ENCODE measurements at places on chromosomes 3 and 15. TPM values are rescaled to one million over a fixed set of nuclear protein-coding genes. Genes with fewer than 3 reads are reported as not detected.

GRCh38 chr15:60044636-60045270 is 40.6 kb downstream of the FOXB1 start:
- H3K4me1 ChIP-seq, result peaks cover 5% of the 10 kb centered on the region
- DNase-seq, result peak; percentile 61
- no peak overlapping the region for H3K4me3 ChIP-seq
- H3K36me3 ChIP-seq, result no peaks in the 10 kb centered on the region
- H3K27ac ChIP-seq, result no peak overlapping the region

PCYT1A gene
- 59.4 TPM for total RNA-seq

DNA sequence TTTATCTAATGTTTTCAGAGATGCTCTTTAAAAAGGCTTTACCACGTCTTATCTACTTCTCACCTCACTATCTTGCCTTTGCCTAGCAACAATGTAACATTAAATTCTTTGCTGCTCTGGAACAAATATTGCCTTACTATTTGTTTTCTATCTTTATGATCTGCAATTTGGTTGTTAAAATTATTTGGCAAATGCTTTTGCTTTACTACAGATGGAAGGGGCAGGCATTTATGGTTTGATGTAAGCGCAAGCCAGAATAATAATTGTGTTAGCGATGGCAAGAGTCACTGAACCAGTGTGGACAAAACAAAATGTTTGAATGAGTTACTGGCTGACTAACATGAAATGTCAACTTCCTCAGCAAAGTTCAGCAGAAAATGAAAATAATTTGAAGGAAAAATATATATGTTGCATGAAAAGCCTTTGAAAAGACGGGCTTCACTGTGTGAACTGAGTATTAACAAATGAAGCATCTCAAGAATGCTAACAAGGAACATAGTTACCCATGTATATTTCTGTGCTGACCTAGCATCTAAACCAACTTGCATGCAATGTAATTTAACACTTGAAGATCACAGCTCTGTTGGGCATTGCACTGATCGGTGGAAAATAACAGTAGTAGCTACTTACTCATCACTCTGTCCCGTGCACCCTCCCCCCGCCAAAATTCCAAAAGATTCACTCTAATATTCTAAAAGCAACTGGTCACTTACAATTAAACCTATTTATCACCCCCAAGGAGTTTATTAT is 454.0 kb upstream of the ARHGEF26 start:
- DNase-seq, result no peak
- no peaks in the 10 kb centered on the region for H3K27me3 ChIP-seq
- no peaks in the 10 kb centered on the region for H3K4me1 ChIP-seq
- H3K27ac ChIP-seq, result no peak overlapping the region

SENP8 gene
- total RNA-seq, result 1.5 TPM

- H3K27me3 ChIP-seq, result no peaks in the 10 kb centered on the region
- H3K27ac ChIP-seq, result no peak overlapping the region
- no peaks in the 10 kb centered on the region for H3K4me1 ChIP-seq
Measured at GRCh38 chr15:51181905-51182304, 87.2 kb upstream of the TNFAIP8L3 start.

DNA sequence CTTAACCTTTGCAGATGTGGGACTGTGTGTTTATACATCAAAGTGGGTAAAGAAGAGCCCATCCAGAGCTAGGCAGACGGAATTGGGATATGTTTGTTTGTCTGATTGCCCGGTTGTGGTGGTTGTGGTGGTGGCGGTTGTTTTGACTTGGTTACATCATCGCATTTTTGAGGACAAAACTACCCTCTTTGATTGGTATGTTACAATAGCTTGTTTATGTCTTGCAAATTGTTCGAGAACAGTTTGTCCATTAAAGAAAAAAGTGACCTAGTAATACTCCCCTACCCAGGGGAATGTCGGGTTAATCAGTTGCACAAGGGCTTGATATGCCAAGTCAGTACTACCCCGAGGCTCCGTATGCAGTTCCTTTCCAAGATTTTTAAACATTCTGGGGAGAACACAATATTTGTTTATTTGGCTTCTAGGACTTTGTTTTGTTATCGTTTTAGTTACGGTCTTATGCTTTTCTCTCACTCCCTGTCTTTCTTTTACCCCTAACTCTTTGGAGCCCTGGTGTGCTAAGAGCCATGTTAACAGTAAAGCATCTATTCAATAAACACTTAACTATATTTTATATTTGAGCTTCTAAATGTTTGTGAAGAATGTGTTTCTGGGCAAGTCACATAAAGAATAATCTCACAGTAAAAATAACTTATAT is 315.4 kb downstream of the LPP start:
- no peaks in the 10 kb centered on the region for H3K36me3 ChIP-seq
- H3K27ac ChIP-seq, result no peak overlapping the region
- no peak for DNase-seq
- H3K27me3 ChIP-seq, result no peaks in the 10 kb centered on the region
- H3K4me3 ChIP-seq, result no peak overlapping the region

DNA sequence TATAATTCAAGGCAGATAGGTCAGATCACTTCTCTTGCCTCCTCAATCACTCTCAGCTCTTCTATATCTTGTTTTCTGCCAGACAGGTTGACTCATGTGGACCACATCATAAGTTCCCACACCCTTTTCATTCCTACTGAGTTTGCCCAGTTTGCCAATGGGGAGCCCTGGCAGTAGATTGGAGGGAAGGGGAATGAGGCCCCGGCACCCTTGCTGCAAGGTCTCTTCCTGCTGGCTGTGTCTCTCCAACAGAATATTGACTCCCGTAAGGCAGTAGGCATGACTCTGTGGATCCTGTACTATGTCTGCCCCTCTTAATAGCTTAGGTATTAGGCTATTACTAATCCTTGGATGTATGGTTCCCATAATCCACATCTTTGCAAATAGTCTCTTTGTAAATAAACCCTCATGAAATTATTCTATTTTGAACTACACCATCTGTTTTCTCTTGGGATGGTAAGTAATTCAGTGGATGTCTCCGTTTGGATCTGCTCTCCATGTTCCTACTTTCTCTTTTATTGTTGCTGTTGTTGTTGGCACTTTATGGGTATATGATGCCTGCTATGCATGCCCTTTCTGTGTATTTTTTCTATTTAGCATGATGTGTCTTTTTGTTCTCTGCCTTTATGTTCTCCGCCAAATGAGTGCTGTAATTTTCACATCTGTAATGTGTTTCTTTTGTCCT is 65.5 kb upstream of the DCBLD2 start:
- no peaks in the 10 kb centered on the region for H3K27me3 ChIP-seq
- H3K27ac ChIP-seq, result no peak overlapping the region
- DNase-seq, result no peak
- no peaks in the 10 kb centered on the region for H3K36me3 ChIP-seq
- no peak overlapping the region for H3K4me3 ChIP-seq

DNA sequence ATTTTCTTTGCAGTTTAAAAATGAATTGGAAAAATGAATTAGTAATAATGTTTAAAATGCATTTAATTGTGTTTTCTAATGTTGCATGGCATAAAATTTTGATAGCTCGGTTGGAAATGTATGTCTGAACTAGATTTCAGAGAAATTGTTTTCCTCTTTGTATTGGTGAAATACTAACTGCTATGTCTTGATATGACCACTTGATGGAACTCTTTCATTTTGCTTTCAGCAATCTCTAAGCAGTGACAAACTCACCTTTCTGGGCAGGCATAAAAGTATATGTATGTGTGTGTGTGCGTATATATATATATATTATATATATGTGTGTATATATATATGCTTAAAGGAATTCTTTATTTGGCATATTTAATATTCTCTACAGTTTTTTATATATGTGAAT is 239.3 kb upstream of the ZNF717 start:
- H3K4me1 ChIP-seq, result no peaks in the 10 kb centered on the region
- no peak for DNase-seq
- no peak overlapping the region for H3K27ac ChIP-seq
- no peaks in the 10 kb centered on the region for H3K27me3 ChIP-seq
- no peak overlapping the region for H3K4me3 ChIP-seq
- H3K36me3 ChIP-seq, result no peaks in the 10 kb centered on the region

TLE3 gene
- 183 TPM for total RNA-seq

DNA sequence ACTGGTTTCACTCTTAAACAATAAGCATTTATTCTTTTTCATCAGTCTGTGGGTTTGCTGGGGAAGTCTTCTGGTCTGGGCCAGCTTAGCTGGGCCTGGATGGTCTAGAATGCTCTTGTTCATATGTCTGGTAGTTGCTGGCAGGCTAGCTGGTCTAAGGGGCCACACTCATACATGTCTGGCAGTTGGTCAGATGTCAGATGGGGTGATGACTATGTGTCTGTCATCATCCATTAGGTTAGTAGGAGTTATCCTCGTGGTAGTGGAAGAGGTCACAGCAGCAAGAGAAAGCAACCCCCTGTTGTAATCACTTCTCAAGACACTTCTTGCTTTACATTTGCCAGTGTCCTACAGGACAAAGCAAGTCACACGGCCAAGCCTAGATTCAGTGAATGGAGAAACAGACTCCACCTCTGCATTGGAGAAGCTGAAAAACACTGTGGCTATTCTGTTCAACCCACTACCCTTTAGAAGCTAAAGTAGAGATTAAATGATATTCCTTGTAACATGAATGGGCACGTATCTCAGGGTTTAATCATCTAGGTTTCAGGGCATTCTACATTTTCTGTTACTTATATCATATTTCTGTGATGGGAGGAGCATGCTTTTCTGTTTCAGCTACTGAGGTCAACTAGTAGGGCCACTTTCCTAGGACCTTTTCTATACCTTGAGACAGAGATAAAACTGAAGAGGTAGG is 5.5 kb upstream of the ARID3B start:
- no peak overlapping the region for H3K4me3 ChIP-seq
- no peak overlapping the region for H3K27ac ChIP-seq
- H3K36me3 ChIP-seq, result no peaks in the 10 kb centered on the region
- no peak for DNase-seq
- H3K27me3 ChIP-seq, result no peaks in the 10 kb centered on the region
- peaks cover 7% of the 10 kb centered on the region for H3K4me1 ChIP-seq

DNA sequence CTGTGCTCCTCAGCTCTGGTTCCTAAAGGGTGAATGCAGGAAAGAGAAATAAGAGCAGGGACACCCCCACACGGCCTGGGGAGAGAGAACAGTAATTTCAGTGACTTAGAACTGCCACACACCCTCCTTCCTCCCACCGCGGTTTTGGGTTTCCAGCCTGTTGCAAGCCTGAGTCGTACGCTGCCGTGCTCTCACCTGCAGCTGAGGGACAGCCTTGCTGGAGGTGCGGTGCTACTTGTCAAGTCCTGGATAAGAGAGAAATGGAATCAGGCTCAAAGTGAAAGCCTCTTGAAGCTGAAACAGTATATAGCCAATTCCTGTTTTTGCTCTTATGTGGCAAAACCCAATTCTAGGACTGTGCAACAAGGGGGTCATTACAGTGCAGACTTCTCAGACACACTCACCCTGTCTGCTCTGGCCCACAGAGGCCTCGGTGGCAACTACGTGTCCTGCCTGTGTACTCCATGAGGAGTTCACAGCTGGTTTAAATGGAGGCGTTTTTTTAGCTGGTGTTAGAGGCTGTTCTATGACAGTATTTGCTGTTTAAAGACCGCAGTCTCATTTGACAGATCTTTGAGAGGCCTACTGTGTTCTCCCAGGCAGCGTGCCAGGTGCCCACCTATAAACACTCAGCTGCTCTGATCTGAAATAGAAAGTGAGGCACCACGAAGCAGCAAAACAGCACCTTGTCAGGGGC is 42.9 kb downstream of the TBC1D2B start:
- H3K27me3 ChIP-seq, result no peaks in the 10 kb centered on the region
- peak overlapping the region; percentile 42 for H3K27ac ChIP-seq

RAB5A gene
- 92.2 TPM for total RNA-seq

DNA sequence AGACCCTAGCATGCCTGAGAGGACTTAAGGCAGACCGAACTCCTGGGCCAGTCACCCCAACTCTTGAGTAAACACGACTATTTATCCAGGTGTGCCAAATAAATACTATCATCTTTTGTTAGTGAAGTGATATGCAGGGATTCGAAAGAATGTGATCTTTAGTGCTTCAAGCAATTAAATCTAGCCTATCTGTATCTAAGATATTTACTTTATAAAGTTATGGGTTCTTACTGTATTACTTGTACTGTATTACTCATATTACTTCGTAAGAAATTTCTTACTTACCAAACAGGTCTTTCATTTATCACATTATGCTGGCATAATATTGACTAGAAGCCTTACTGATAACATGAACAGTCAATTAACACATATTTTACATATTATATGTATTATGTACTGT is 211.6 kb upstream of the NECTIN3 start:
- no peaks in the 10 kb centered on the region for H3K27me3 ChIP-seq
- no peaks in the 10 kb centered on the region for H3K36me3 ChIP-seq
- H3K27ac ChIP-seq, result no peak overlapping the region
- DNase-seq, result no peak

MPI gene
- total RNA-seq, result 34.0 TPM

C2CD4B gene
- total RNA-seq, result 0.24 TPM

- no peak overlapping the region for H3K27ac ChIP-seq
- no peak for DNase-seq
- H3K4me1 ChIP-seq, result no peaks in the 10 kb centered on the region
- H3K27me3 ChIP-seq, result no peaks in the 10 kb centered on the region
- H3K4me3 ChIP-seq, result no peak overlapping the region
- H3K36me3 ChIP-seq, result no peaks in the 10 kb centered on the region
Measured at GRCh38 chr15:58870451-58870850, 63.0 kb downstream of the SLTM start.

- no peak for DNase-seq
- H3K36me3 ChIP-seq, result no peaks in the 10 kb centered on the region
- no peaks in the 10 kb centered on the region for H3K27me3 ChIP-seq
- H3K4me3 ChIP-seq, result no peak overlapping the region
Measured at GRCh38 chr15:56812961-56813360, 79.7 kb upstream of the ZNF280D start.

DNA sequence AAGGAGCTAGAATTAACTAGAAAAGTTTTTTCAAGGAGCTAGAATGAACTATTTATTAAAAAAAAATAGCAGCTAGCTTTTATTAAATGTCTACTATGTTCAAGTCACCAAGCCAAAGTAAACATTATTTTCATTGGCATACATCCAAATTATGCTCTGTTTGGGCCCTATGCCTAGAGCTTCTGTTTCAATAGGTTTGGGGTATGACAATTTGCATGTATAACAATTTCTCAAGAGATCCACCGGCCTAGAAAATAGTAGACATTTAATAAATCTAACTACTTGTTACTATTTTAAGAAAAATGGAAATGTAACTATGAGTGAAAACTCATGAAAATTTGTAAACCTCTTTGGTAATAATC is 8.0 kb downstream of the GABRR3 start:
- no peaks in the 10 kb centered on the region for H3K27me3 ChIP-seq
- no peak for DNase-seq
- peaks cover 15% of the 10 kb centered on the region for H3K4me1 ChIP-seq
- no peaks in the 10 kb centered on the region for H3K36me3 ChIP-seq
- no peak overlapping the region for H3K27ac ChIP-seq

GRCh38 chr3:193871220-193871485 is 264.8 kb upstream of the HES1 start:
- H3K27ac ChIP-seq, result no peak overlapping the region
- H3K36me3 ChIP-seq, result no peaks in the 10 kb centered on the region
- no peaks in the 10 kb centered on the region for H3K4me1 ChIP-seq
- H3K27me3 ChIP-seq, result no peaks in the 10 kb centered on the region

All from naive thymus-derived CD4-positive, alpha-beta T cell (primary cell).